ENCODE measurements at places on chromosomes 12 and 14. TPM values are rescaled to one million over a fixed set of nuclear protein-coding genes. Genes with fewer than 3 reads are reported as not detected.

DNA sequence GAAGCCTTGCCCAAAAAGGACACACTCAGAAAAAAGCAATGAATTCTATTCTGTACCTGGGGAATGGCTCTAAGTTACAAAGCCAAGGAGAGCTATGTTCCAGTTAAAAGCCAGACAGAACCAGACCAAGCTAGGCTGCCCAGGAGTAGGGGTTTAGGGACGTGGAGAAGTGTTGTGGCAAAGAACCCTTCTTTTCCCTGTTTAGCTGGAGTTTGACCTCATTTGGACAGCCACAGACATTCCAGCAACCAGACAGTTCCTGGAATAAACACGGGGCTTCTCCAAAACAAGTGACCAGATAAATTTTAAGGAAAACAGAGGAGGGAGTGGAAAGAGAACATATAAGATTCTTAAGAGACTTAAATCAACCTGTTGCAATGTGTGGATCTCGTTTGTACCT lies 62.3 kb downstream of the GCH1 start:
- no peaks in the 10 kb centered on the region for H3K4me1 ChIP-seq
- no peaks in the 10 kb centered on the region for H3K27me3 ChIP-seq
- no peak overlapping the region for H3K27ac ChIP-seq
- no peaks in the 10 kb centered on the region for H3K36me3 ChIP-seq

- DNase-seq, result peak; percentile 61
- H3K4me1 ChIP-seq, result peaks cover 19% of the 10 kb centered on the region
- peak overlapping the region; percentile 81 for H3K27ac ChIP-seq
- no peaks in the 10 kb centered on the region for H3K27me3 ChIP-seq
These were observed 12.3 kb downstream of the TMEM117 start for GRCh38 chr12:43848226-43848507.

RAD51AP1 gene
- total RNA-seq, result 50.1 TPM

- H3K4me3 ChIP-seq, result no peak overlapping the region
- H3K27me3 ChIP-seq, result no peaks in the 10 kb centered on the region
- peak overlapping the region; percentile 31 for H3K27ac ChIP-seq
- no peaks in the 10 kb centered on the region for H3K36me3 ChIP-seq
These were observed 57.1 kb upstream of the PCED1B start for GRCh38 chr12:47022296-47022695.

SLC25A47 gene
- total RNA-seq, result not detected

GRCh38 chr12:52148464-52149181 lies 43.2 kb downstream of the KRT80 start:
- peak; percentile 98 for DNase-seq
- no peaks in the 10 kb centered on the region for H3K27me3 ChIP-seq
- H3K36me3 ChIP-seq, result peaks cover 5% of the 10 kb centered on the region
- peak overlapping the region; percentile 100 for H3K27ac ChIP-seq
- H3K4me1 ChIP-seq, result peaks cover 78% of the 10 kb centered on the region

DNA sequence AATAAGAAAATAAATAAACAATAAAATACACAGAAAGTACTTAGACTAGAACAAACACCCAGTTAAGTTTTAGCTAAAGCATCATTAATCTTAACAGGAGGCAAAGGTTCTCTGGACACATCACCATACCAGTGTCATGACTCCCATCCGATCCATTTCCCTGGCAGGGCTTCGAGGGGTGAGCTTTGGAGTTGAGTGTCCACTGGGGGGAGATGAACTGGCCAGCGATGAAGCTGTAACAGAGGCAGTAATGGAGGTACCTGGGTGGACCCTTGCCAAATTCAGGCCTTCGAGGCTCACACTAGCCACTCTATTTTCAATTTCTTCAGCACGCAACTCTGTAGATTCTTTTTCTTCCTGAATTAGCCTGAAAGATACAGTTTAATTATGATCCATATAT lies 269.5 kb downstream of the ACSS3 start:
- no peaks in the 10 kb centered on the region for H3K27me3 ChIP-seq
- H3K27ac ChIP-seq, result no peak overlapping the region

DNA sequence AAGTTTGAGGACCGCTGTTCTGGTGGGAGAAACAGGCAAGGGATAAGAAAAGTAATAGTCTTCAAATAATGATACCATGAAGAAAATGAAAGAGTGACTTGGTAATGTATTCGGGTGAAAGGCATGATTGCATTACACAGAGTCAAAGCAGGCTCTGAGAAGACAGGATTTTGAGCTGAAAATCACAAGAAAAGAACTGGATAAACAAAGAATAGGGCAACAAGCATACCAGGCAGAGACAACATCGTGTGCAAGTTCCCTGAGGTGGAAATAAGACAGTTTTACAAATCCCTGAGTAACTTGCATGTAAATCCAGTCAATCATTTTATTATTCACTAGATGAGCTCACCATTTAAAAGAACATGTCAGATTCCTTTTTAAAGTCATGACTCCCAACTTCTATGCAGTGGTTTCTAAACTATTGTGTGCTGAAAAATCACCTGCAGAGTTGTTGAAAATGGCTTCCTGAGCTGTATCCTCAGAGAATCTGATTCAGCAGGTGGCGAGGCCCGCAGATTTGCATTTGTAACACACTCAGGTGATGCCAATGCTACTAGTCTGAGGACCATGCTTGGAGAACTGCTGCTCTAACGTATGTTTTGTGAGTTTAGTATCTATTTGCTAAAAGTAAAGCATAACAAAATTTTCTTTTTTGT lies 133.0 kb upstream of the ABCD2 start:
- no peak overlapping the region for H3K4me3 ChIP-seq
- H3K27ac ChIP-seq, result no peak overlapping the region
- no peaks in the 10 kb centered on the region for H3K27me3 ChIP-seq
